ENCODE measurements at places on chromosomes 7 and 10.

GRCh38 chr7:44140341-44140740, 791 bp downstream of the MYL7 start:
- DNase-seq = no peak

DNA sequence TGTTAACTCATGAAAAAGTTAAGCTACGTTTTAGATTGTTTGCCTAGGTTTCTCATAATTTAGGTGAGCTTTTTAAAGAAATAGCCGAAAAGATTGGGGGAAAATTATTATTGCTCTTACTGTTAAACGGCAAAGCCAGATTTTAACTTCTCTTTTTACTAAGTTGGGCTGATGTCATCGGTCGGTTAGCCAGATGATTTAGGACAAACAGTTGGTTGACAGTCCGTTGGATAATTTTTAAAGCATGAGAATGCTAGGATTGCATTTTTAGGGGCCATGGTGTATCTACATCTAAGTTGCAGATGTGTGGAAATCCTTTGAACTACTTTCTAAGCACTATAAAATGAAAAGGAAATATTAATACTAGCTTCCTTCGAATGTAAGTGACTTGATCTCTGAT, 280.9 kb upstream of the AKR1E2 start:
- DNase-seq = no peak

GRCh38 chr7:381211-382042, 91.5 kb downstream of the FOXL3 start:
- DNase-seq = no peak

GRCh38 chr10:21260066-21260465, 265.4 kb downstream of the SKIDA1 start:
- DNase-seq = no peak

DNA sequence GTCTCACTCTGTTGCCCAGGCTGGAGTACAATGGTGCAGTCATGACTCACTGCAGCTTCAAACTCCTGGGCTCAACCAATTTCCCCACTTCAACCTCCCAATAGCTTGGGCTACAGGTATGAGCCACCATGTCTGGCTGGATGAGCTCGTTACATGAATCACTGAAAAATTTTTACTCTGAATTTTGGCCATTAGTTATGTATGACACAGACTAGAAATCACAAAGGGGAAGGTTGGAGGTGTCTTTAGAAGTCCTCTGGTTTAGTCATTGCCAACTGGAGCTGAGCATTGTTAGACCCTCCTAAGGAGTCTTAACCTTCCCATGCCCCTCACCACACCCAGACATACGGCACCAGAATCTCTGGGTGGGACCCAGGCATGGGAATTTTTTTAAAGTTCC, 34.7 kb downstream of the SVIL start:
- no peak for DNase-seq

GRCh38 chr10:88974446-88975376, 15.9 kb upstream of the FAS start:
- no peak for DNase-seq

DNA sequence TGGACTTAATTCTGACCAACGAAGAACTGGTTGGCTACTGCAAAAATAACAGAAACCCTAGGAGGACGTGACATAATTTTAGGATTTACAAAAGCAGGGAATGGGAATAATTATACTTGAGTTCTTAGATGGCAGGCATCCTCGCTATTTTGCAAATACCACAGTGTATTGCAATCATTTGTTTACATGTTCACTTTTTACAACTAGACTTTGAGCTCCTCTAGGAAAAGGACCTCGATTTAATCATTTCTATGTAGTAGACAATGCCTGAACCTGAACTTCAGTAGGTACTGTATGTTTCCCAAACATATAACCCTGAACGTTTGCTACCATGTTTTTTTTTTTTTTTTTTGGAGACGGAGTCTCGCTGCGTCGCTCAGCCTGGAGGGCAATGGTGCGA, 137.7 kb downstream of the CNOT4 start:
- no peak for DNase-seq

DNA sequence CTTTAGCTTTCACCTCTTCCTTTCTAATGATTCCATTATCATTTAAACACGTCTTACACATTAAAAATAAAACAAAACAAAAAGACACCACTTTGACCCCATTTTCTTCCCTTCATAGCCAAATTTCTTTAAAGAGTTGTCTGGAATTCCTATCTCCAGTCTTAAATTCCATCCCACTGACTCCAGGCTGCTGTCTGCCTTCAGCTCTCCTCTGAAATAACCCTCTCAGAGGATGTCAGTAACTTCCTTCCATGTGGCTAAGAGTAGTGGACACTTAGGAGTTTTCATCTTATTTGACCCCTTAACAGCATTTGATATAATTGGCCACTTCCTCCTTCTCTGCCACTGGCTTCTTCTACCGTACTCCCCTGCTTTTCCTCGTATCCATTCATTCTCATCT, 69.6 kb upstream of the MKX start:
- no peak for DNase-seq

DNA sequence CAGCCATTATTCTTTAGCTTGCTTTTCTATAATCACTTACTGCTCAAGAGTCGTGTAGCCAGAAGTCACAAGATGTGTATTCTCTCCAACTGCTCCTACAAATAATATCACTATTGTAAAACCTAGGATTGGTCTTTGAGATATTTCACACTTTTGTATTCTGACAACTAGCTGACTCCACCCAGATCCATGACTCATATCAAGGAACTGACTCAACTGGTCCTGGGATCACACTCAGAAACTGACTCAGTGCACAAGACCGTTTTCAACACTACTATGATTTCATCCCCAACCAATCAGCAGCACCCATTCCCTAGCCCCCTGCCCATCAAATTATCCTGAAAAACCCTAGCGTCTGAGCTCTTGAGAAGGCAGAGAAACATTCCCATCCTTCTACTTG, 56.5 kb upstream of the ORC5 start:
- no peak for DNase-seq
